Hematopoietic multipotent progenitor cell treated with erythropoietin and hydrocortisone succinate and interleukin-3 and kit ligand, for 4 days (in vitro differentiated cells): ENCODE measurements at places on chromosomes 1 and 21.

- DNase-seq = peak; percentile 8
Measured at GRCh38 chr1:39692152-39693074, 1.2 kb upstream of the HPCAL4 start.

GRCh38 chr1:91579658-91580228, 79.1 kb downstream of the CDC7 start:
- no peak for DNase-seq

GRCh38 chr1:43065191-43065590, 106.5 kb upstream of the SLC2A1 start:
- no peak for DNase-seq

DNA sequence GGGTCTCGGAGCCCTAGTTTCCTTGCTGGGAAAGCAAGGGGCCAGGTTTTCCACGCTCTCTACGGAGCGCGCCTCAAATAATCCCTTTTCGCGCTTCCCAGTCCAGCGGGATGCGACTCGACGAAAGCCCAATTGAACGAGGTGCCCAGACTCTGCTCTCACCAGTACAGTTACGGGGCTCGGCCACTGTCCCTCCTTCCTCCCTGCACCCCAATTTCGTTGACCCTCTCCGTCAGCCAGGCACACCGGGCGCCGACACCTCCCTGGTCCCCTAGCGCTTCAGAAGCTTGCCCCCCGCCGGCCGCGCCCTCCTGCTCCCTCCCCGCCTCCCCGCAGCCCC, 389 bp downstream of the SEMA6C start:
- DNase-seq = no peak

GRCh38 chr1:157723157-157723556, 22.6 kb upstream of the FCRL3 start:
- no peak for DNase-seq

DNA sequence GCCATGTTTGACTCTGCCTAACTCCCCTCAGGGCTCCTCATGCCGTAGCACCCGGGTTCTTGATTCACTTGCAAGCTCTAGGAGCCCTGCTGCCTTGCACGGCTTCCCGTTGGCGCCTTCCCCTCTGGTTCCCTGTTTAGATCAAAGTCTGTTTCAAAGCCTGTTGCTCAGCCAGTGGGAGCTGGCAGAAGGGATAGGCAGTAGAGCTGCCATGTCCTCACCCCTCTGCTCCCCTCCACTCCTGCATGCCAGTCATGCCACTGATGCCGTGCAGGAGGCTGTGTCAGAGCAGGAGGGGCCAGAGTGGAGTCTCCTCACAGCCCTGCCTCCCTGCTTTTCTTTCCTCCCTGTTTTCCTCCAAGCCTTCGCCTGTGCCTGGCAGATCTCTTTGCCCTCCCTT, 26.5 kb downstream of the HMGCS2 start:
- DNase-seq = no peak

GRCh38 chr1:9013819-9014218, 12.4 kb downstream of the SLC2A7 start:
- no peak for DNase-seq

DNA sequence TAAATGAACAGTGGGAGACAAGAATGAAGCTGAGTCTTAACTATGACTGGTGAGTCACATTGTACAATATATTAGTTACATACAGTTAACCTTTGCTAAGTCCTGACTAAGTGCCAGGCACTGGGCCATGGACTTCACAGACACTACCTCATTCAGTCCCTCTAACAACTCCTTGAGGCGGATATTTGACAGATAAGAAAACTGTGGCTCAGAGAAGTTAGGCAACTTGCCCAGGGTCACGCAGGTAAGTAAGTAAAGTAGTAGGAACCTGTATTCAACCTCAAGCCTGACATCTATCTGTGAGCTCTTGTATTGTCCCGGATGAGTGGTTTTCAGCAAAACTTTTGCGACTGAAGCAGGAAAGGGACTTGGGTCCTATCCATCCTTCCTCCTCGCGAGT, 62.1 kb downstream of the GNG12 start:
- peak; percentile 27 for DNase-seq

DNA sequence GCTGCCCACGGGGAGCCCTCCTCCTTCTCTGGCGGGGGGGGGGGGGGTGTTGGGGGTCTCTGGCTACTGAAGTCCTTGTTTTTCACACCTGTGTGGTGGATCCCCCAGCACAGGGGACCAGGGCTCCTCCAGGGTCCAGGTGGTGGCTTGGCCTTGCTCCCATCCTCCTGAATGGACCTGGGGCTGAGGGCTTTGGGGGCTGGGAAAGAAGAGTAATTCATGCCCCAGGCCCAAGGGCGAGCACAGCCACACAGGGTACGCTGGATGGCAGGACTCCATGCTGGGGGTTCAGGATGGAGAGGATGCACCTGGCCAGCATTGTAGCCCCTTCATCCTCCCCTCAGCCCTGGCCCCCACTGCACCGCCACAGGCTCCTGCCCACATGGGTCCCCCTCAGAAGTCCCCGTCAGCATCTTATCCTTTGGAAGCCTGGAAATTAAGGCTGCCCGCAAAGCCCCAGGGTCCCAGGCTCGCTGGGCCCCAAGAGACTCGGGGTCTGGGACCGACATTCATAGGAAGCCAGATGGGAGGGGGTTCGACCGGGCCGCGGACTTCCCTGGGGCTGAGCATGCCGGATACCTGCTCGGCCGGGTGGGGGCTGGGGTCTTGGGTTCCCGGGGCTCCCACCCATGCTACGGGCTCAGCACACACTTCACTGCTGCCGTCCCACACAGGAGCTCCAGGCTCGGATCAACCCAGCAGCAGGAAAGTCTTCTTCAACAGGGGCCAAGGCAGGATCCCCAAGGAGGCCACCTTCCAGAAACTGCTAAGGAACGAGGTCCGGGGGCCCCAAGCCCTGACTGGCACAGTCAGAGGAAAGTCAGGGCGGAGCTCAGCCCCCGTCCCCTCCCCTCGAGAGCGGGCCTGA, 49.0 kb upstream of the ACTRT2 start:
- no peak for DNase-seq

- peak; percentile 4 for DNase-seq
Measured at GRCh38 chr1:81407000-81407821, 393.5 kb upstream of the ADGRL2 start.

GRCh38 chr1:77494026-77494425, 188.4 kb downstream of the ZZZ3 start:
- no peak for DNase-seq

- no peak for DNase-seq
Measured at GRCh38 chr1:175089136-175089718, 21.6 kb downstream of the TNN start.

DNA sequence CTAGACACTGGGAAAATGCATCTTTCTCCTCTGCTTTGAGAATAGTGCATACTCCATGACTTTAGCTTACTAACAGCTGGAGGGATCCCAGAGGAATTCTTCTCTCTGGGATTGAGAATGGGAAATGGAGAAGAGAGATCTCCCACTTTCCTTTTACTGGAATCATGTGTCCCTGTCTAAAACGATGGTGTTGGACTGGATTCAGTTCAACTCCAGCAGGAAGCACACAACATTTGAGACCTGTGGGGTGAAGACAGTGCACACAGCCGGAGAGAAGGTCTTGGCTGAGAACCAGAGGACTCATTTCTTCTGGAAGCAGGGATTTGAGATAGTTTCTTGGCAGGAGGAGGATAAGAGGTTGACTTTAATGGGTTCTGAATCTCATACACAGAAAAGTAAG, 58.7 kb downstream of the TRABD2B start:
- no peak for DNase-seq

GRCh38 chr1:26739329-26739914, 43.6 kb downstream of the ARID1A start:
- DNase-seq = peak; percentile 27

GRCh38 chr1:56666112-56666608, 21.0 kb downstream of the PRKAA2 start:
- DNase-seq = no peak

DNA sequence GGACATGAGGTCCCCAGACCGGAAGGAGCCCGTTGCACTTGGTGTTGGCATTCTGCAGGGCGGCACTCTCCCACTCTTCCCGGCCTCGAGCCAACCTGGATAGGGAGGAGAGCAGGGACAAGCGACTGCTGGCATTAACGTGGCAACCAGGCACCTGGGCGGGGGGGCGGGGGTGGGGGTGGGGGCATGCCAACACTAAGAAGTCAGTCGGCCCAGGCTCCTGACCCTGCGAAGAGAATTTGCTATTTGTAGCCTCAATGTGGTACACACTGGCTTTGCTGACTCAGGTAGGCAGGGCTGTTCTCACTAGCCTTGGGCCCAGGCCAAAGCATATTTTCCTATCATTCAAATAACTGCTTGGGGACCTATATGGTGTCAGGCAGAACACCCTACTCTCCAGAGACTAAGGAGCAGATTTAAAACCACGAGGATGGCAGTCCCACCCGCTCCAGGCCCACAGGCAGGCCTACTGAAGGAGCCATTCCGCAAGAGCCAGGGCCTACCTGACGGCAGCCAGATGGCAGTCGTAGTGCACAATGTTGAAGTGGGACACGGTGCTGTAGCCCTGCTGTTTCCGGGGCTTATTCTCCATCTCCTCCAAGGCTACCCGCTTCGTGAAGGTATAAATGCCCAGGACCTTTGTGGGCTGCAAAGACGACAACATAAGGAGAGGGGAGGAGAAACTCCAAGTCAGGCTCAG, 123.7 kb downstream of the UBR4 start:
- no peak for DNase-seq

- no peak for DNase-seq
Measured at GRCh38 chr1:206004826-206005225, 1.6 kb upstream of the RAB7B start.

DNA sequence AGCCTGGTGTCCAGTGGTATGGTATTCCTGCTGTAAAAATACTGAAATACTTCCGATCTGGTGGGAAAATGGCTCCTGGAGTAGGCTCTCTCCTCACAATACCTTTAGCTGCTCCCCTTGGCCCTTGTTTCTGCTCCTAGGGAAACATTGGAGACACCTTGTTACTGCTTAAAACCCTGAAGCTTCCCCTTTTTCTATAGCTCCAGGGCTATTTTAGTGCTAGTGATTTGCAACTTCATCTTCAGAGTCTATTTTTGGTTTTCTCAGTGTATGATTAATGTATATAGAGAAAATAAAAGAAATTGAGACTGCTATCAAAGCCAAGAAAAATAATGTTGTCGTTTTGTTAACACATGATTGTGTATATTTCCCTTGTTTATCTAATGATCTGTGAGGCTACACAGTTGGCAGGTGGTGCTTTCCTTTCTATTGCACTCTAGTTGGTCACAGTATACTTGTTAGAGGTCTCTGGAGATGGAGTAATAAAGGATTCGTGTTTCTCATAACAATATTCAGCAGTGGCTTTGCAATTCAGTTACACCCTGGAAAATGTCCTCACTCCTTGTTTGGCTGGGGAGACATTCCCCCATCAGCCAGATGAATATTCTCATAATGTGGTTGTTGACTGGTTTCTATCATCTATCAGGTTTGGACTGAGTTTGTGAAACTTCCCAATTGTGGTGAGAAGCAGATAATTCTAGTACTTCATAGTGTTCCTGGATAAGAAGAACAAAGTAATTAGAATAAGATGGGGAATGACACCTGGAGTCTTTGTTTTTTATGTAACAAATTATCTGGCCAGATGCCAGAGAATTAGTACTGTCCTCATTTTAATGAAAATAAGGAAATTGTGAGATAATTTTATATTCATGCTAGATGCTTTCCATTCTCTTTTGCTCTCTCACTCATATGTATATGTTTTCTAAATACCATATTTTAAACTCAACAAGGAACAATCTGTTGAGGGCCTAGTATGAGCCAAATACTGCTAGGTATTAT, 44.8 kb upstream of the CACYBP start:
- DNase-seq = no peak

DNA sequence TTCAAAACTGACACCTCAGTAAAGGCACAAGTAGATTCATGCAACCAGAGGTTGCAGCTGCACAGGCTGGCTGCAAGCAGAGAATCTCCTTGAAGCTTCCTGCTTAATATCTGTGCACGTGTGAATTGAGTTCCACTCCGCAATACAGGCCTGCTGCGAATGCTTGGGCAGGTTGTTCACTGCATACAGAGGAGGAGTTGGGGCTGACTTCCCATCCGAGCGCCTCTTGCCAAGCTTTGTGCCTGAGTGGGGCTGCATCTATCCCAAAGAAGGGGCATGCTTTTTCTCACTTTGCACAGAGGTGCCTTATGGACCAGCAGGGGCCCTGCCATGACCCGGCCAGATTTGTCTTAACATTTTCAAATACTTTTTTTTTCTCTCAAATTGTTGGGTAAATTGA, 17.9 kb upstream of the PADI1 start:
- DNase-seq = no peak

DNA sequence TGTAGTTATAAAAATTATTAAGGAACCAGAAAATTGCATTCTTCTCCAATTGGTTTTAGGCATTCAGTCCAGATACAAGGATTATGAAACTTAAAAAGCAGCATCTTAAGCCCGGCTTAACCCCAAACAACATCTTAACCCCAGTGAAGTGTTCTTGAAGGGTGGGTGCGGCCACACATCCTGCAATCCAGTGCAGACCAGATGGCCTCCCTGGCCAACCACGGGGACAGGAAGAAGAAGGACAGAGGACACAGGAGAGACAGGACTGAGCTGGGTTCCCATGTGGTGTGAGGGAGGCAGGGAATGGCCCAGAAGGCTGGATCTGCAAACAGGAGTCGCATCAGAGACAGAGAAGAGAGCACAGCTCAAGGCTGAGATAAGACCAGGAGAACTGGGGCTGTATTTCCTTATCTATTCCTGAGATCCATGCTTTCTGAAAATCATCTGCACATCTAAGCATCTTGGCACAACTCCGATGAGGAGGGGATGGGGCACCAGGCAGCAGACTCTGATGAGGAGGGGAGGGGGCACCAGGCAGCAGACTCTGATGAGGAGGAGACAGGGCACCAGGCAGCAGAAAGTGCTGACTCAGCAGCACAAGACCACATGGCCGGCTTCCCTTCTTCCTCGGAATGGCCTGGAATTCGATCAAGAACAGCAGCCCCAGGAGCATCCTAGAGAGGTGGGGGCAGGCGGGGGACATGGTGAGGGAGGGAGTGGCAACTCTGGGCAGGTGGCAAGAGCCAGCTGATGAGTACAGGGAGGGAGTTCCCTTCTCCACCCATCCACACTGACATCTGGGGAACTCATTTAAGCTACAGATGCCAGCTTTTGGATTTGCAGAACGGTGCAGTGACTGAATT, 26.6 kb downstream of the ABCG1 start:
- DNase-seq = no peak

GRCh38 chr1:92662048-92662447, 122.9 kb downstream of the EVI5 start:
- peak; percentile 14 for DNase-seq

DNA sequence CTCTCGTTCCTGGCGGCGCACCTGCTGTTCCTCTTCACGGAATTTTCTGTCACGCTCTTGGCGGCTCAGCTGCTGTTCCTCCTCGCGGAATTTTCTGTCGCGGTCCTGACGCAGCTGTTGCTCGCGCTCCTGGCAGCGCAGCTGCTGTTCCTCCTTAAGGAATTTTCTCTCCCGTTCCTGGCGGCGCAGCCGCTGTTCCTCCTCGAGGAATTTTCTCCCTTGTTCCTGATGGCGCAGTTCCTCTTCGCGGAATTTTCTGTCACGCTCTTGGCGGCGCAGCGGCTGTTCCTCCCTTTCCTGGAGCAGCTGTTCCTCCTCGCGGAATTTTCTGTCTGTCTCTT, 6.4 kb downstream of the TCHH start:
- DNase-seq = no peak

DNA sequence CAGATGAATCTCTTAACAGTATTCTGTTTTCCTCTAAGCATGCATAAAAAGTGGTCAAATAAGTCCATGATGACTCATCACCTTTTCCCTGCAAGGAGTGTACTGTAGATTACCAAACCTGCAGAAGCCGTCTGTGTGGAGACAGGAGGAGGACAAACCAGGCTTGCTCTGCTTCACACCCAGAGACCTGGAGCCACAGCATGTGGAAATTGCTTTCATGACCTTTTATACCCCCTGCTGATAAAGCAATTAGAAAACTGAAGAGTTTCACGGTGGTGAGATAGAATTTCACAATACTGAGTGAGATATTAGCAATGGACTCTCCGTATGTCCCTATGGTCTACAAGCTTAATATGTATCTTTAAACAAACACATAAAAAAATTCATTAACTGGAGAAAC, 9.4 kb downstream of the CORT start:
- DNase-seq = peak; percentile 83
